ENCODE measurements at places on chromosomes 11 and 22. TPM values are rescaled to one million over a fixed set of nuclear protein-coding genes. Genes with fewer than 3 reads are reported as not detected.

DNA sequence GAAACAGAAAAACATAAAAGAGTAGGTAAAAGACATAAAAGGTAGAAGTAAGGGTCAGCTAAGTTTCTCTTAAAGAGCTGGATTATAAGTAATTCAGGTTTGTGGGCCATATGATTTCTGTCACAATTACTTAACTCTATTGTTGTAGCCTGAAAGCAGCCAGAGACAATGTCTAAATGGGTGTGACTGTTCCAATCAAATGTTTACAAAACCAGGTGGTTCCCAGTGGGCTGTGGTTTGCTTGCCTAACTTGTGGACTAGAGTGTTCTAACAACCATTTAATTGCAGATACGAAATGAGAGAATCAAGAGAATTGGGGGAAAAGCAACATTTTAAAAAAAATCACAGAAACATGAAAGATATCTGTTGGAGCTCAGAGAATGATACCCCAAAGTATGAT, 22.6 kb downstream of the OR6M1 start:
- no peak for DNase-seq

DNA sequence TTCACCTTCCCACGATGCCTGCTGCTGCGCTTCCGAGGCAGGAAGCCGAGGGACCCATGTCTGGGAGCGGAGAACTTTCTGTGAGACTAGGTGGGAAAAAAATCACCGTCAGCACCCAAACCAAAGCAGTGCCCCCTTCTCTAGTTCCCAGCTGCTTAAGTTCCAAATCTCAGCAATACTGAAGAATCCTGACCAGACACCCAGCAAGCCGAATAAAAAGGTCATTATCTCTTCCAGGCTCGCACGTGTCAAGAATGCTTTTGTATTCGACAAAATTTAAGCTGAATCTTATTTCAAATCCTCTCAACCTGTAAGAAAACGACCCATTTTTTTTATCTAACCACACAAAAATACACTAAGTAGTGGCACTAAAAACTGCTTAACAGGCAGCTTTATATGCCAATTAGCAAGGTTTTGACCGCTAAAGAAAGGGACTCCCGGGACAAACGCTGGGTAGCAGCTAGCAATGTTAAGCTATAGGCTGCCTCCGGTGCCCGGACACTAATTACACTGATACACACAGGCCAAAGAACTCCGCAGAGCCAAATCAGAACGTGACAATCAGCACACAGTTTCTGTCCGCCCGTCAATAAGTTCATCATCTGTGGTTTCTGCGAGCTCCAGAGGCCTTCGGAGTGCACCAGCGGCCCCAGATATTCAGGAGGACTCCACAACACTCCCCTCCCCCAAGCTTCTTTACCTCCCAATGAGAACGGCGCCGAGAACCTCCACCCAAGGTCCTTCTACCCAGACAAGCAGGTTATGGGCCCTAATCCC, 728 bp downstream of the RPL3 start:
- no peak for DNase-seq

- no peak for DNase-seq
Observed at GRCh38 chr11:119793335-119793984, 64.5 kb upstream of the NECTIN1 start.

TREH gene
- total RNA-seq, result not detected

HEPN1 gene
- total RNA-seq, result not detected

GRCh38 chr11:110525883-110526282, 96.1 kb downstream of the FDX1 start:
- DNase-seq, result no peak

DUSP8 gene
- 0.85 TPM for total RNA-seq

DNA sequence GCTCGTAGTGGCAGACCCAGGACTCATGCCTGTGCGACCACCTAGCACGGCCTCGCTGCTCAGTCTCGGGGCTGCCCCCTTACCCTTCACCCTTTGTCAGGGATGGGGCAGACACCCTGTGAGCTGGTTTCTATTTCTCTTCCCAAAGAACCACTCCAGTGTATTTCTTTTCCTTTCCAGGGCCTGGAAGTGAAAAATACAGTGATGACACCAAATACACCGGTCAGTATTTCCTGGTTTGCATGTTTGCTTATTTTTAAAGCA, 13.7 kb downstream of the TMEM121B start:
- DNase-seq, result no peak

All from urinary bladder (tissue), 4 donors.